ENCODE measurements at places on chromosomes 12 and 14.

DNA sequence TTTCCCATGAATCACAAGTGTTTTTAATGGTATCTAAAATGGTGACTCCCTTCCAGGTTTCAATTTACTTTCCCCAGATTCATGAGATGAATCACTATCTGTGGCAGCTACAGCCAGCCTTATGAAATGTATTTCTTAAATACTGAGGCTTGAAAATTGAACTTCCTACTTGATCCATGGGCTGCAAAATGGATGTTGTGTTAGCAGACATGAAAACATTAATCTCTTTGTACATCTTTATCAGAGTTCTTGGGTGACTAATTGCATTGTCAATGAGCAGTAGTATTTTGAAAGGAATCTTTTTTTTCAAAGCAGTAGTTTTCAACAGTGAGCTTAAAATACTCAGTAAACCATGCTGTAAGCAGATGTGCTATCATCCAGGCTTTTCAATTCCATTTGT lies 250.8 kb downstream of the SLC6A15 start:
- no peak for DNase-seq

DNA sequence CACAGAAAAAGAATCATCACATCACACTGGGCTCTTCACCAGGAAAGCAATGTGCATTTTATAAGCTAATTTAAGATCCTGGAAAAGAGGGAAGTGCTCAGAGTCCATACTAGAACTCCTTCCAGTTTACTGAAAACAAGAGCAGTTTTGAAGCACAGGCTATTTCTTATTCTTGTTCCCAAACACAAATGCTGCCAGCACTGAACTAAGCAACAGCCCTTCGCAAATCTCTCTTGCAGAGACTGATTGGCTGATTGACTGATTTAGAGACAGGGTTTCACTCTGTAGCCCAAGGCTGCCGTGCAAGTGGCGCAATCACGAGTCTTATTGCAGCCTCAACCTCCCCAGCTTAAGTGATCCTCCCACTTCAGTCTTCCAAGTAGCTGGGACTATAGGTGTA lies 44.8 kb downstream of the BCL2L14 start:
- DNase-seq = no peak

DNA sequence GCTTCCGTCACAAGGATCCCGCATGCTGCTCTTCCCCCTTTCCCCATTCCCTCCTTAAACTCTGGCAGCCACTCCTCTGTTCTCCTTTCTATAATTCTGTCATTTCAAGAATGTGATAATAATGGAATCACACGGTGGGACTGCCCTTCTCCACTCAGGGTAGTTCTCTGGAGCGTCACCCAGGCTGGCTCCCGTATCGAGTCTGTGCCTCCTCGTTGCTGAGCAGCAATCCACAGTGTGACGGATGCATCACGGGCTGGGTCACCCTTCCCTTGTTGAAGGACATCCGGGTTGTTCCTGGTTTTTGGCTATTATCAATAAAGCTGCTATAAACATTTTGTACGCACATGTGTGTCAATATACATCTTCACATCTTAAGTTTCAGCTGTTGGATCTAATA lies 5.7 kb upstream of the SYNE3 start:
- DNase-seq = no peak

GRCh38 chr14:21263284-21264024 lies 5.8 kb downstream of the HNRNPC start:
- DNase-seq = no peak

GRCh38 chr12:10873378-10873777 lies 10.7 kb downstream of the PRH1 start:
- DNase-seq = no peak

- DNase-seq = no peak
Observed at GRCh38 chr14:68820536-68820935, 27.7 kb upstream of the ZFP36L1 start.

DNA sequence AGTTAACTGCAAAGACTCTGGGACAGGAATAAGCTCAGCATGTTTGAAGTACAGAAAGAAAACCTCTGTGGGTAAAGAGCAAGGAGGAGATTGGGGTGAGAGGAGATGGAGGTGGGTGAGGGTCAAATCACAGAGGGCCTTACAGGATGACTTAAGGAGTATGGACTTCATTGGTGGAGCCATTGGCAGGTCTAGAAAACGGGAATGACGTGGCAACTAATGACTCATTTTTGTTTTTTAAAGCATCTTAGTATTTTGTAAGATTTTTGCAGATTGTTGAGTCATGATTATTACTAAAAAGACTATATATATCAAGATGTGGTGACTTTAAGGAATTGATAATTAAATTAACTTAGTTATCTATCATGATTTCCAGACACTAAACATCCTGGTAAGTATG lies 18.5 kb downstream of the UTP20 start:
- no peak for DNase-seq

DNA sequence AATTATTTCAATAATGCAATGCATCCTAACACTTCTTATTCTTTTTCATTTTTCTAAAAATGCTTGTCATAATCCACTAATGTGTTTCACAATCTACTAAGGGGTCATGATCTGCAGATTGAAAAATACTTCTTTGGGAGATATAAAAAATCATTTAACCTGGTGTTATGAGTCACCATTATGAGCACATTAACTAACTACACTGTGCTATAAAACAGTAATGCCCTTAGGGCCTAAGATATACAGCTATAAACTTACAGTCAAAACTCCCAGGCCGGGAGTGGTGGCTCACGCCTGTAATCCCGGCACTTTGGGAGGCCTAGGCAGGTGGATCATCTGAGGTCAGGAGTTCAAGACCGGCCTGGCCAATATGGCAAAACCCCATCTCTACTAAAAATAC lies 14.2 kb downstream of the ATXN2 start:
- DNase-seq = no peak

GRCh38 chr12:124652661-124653060 lies 85.2 kb upstream of the NCOR2 start:
- no peak for DNase-seq

DNA sequence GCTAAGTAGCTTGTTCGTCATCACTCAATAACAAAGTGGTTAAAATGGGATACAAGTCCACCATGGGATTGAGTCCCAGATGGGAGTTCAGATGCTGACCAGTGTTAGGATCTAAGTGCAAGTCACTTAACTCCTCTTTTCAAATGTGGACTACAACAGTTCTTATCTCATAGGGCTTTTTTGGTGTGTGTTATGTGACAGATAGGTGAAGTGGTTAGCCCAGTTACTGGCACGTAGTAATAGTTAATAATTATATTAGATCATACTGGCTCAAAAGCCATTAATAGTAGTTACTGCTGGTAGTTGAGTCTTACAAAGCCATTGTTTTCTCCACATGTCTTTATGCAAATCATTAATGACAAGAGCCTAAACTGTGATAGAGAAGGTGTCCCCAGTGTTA lies 73.2 kb downstream of the RCOR1 start:
- no peak for DNase-seq

- DNase-seq = no peak
Observed at GRCh38 chr12:69471667-69472385, 1.6 kb downstream of the FRS2 start.

- DNase-seq = no peak
Observed at GRCh38 chr12:130683080-130683479, 33.0 kb downstream of the RIMBP2 start.

- DNase-seq = no peak
Observed at GRCh38 chr14:22994762-22995275, 12.5 kb upstream of the AJUBA start.

DNA sequence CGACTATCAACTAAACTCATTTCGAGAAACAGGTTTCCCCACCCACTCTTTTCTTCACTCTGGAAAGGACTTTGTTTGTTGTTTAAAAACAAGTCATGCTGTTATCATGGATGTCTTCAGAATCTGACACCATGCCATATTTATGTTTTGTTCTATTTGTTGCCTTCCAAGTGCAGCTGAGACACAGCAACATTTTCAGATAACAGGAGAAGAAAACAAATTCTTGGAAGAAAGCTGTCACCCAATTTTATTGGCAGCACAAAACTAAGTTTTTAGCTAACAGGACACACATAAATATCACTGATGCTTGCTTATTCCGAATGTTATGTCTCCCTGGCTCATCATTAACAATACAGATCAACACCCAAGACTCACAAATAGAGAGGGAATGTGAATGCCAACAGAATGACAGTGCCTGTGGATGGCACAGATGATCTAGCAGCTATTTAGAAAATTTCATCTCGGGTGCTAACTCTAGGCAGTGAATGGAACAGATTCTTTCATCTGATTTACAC lies 147.9 kb downstream of the RPS29 start:
- no peak for DNase-seq

DNA sequence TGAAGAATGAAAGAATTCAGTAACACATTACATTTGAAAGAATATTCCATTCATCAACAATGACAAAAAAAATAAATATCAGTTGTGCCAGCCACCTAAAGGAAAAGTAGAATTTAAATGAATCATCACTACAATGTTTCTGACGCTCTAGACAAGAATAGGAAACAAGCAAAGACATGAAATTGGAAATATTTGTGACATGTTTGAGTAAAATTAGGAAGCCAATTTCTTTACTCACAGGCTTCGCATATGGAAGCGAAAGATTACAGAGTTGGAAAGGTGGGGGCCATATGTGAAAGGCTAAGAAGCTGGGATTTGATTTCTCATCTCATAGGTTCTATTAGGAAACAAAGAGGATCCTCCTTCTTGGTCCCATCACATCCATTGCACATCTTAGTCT lies 279.0 kb downstream of the IPO8 start:
- no peak for DNase-seq

DNA sequence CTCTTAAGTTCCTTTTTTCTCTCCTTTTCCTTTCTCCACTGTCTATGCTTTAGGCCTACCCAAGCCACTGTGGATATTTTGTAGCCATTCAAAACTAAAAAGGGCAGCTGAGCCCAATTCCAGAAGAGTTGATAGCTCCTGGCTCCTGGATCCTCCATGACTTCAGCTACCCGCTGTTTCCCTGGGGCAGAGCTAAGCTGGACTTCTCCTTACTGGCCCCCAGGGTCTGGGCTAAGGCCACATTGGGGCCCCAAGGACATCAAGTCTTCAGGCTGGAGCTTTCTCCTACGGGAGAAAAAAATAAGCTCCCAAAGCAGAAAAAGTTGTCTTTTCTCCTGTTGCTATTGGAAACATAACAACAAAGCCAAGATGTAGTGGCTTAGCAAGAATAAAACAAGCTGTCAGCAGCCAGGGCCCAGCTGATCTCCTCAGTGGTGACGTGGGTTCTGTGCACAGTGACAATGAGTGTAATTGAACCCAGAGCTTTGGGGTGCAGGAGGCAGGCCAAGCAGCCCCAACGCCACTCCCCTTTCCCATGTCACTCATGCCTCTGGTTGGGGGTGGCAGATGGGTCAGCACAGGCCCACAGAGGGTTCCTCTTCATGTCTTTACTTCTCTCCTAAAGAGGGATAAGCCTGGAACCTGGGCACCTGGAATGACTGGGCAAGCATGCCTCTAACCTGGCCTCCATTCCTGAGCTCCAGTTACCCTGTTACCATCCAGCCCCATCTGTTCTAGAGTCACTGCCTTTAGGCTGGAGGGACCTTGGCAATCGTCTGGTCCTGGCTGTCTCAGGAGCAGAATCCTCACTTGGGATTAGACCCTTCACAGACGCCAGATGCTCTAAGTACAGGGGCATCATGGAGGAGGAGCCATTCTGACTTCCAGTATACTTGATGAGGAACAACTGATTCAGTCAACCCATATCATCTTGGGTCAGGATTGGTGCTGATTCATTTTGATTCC lies 171.2 kb downstream of the ZFP36L1 start:
- DNase-seq = no peak

DNA sequence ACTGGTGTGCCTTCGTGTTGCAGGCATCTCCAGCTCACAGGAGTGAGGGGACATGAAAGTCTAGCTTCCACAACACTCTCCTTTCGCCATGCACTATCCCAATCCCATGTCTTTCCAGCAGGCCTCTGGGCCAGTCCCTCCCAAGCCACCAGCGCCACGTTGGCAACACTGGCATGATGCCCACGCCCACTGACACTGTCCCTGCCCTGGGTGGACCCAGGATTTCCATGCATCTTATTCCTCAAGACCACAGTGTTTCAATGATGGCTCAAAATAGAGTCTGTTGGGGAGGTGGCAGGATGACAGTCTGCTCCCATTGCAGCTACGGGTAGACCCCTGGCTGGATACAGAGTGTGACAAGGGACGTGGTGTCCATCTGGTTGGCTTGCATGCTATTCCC lies 2.3 kb downstream of the SP7 start:
- DNase-seq = no peak
